NCI-H1105 (cell line): ENCODE measurements at places on chromosomes 7 and 10.

GRCh38 chr10:130454543-130455000 lies 318.4 kb downstream of the GLRX3 start:
- DNase-seq, result no peak

DNA sequence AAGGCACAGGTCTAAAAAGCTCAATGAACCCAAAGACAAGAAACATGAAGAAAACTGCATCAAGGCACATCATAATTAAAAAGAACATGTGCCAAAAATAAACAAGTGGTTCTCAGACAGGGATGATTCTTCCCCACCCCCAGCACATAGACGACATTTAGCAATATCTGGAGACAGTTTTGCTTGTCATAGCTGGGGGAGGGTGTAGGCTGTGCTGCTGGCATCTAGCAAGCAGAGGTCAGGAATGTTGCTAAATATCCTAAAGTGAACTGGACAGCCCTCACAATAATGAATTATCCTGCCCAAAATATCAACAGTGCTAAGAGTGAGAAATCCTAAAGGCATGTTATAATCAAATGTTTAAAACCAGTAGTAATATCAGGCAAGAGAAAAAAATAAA lies 122.6 kb downstream of the MICU1 start:
- DNase-seq, result no peak

DNA sequence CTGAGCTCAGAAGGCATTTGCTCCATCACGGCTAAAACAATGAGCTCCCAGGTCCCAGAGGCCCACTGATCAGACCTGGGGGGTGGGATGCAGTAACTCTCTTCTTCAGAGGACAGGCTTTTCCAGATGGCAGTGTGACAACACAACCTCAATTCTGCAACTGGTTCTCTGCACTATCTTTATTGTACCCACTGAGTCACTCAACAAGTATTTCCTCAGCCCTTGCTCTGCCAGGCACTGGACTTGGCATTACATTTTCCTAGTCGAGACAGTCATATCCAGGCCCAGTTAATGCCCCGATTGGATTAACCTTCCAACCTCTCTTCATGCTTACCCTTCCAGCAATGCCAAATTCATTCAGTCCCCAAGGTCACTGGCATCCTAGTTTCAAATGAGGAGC lies 72.6 kb downstream of the JAZF1 start:
- DNase-seq, result no peak

- no peak for DNase-seq
Observed at GRCh38 chr10:31383810-31384588, 65.0 kb downstream of the ZEB1 start.

GRCh38 chr10:111344804-111345203 lies 268.0 kb downstream of the ADRA2A start:
- DNase-seq, result no peak

DNA sequence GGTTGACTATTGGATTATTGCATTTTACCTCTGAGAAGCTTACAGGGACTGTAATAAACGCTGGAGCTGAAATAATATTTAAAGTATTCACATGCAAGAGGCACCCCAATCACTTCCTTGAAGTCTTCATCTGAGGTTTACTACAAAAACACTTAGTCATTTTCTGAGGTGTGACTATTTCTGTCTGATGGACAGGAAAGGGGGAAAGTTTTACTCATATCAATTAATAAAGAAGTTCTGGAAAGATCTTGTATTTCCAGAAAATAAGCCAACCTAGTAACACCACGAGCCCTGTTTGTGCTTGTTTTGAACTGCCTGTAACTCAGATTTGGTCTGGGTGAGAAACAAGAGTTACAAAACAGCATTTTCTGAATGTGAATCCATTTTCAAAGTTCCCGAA lies 63.9 kb upstream of the PRKCQ start:
- no peak for DNase-seq

- DNase-seq, result no peak
Observed at GRCh38 chr7:27263781-27264180, 21.2 kb downstream of the EVX1 start.
